ENCODE measurements at places on chromosomes 11 and 22. TPM values are rescaled to one million over a fixed set of nuclear protein-coding genes. Genes with fewer than 3 reads are reported as not detected.

PDE3B gene
- total RNA-seq = 12.3 TPM

GAS2L1 gene
- 1.7 TPM for total RNA-seq

APOA4 gene
- total RNA-seq = 3.4 TPM

ANO1 gene
- total RNA-seq = 4.6 TPM

MMP12 gene
- 1.4 TPM for total RNA-seq

STX5 gene
- total RNA-seq = 44.3 TPM

LDHAL6A gene
- 0.96 TPM for total RNA-seq

- DNase-seq = no peak
Measured at GRCh38 chr11:13118650-13119049, 109.5 kb downstream of the RASSF10 start.

DNA sequence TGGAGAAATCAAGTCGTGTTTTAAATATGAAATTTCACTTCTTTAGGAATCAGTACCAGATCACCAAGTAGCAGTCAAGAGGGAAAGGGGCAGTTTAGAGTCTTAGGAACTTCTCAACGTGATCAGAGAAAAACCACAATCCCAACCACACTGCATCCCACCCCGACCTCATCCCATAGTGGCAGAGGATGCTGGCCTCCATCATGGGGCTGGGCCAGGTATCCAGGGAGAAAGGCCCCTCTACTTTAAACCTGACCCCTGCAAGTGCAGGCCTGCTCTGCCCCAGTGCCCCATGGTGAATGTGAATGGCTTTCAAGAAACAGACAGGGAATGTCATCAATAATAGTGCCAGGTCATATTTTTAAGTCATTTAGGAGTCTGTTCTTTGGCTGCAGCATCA lies 12.1 kb downstream of the CHST1 start:
- DNase-seq = no peak

DNA sequence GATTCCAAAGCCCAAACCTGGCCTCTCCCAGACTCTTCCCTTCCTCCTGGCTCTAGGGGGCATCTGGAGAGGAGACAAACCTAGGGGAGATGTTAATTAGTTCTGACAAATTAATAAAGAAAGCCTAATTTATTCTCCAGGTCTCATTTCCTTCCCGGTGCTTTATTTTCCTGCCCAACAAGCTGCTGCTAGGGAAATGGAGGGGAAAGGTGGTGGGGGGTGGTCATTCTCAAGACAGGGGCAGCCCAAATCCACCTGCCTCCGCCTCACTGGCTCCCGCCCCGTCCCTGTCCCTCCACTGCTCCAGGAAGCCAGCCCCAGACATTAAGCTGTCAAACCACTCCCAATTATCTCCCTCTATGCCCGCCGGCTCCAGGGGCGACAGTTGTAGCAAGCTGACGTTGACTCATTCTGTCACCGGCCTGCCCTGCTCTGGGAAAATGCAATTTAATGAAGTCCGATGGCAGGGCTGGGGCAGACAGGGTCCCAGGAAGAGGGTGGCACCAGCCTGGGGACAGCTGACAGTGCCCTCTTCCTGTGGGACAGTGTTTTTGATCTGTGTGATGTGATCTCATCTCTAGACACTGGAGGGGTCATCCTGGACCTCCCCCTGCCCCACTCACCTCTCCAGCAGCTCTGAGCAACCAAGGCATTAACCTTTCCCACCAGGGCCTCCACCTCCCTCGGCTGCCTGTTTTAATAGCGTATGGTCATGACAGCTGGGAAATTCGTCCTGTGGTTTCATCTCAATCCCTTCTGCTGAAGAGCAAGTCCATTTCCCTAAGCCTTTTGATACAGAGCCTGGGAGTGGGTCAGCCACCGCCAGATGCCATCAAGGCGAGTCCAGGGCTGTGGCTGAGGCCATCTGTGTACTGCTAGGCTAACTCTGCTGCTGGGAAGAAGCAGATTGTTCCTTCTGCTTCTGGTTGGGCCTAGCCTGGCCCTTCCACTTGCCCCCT lies 27.1 kb downstream of the NECTIN1 start:
- peak; percentile 48 for DNase-seq

DNA sequence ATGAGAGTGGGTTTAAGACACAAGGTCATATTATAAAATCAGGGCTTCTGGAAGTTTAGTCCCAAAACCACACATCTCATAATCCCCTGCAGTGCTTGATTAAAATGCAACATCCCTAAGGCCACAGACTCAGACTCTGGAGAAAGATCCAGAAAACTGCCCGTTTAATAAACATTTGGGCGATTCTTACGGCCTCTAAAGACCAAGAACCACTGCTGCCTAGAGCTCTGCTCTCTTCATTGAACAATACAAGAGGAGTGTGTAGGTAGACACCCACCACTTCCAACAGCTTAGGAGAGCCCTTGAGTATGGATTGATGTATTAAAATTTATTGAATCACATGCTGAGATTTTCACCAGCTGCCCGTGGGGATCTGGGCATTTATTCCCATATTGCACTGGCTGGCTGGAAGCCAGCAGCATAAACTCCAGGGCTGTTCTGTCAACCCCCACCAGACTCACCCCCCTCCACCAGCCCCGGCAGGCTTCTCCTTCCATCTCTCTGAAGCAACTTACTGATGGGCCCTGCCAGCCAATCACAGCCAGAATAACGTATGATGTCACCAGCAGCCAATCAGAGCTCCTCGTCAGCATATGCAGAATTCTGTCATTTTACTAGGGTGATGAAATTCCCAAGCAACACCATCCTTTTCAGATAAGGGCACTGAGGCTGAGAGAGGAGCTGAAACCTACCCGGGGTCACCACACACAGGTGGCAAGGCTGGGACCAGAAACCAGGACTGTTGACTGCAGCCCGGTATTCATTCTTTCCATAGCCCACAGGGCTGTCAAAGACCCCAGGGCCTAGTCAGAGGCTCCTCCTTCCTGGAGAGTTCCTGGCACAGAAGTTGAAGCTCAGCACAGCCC lies 749 bp upstream of the BEST1 start:
- DNase-seq = peak; percentile 95

DNA sequence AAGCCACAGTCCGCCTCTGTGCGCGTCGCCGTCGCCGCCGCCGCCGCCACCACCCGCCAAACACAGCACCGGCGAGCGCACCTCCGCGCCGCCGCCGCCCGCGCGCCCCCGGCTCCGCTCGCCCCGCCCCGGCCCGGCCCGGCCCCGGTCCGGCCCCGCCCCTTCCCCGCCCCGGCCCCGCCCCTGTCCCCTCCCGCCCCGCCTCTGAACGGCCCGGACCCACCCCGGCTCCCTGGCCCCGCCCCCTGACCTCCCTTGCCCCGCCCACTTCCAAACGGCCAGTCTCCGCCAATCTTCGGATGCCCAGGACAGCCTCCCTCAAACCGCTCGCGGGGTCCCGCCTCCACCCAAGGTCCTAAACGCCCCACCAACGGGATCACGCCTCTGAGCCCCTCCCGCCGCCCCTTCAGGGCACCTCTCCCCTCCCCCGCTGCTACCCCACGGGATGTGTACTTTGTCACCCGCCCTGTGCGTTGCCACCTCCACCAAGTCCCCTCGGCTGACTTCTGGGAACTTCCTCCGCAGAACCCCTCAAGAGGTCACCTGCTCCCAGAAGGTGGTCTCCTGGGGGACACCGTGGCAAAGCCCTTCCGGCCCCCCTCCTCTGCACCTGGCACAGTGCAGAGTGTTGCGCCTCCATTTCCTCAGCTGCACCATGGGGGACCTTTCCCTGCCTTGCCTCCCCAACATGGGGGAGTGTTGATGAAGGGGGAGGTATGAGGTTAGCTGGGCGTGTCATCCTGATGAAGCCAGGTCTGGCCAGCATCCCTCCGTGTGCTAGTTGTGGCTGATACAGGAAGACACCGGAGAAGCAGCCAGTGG lies at the start of gene KIAA0930:
Gene KIAA0930, minus strand, starts transcription at position 85 of the 822 bp plus-strand sequence. CDS start 191 bp downstream, outside the sequence.
- peak; percentile 65 for DNase-seq

DNA sequence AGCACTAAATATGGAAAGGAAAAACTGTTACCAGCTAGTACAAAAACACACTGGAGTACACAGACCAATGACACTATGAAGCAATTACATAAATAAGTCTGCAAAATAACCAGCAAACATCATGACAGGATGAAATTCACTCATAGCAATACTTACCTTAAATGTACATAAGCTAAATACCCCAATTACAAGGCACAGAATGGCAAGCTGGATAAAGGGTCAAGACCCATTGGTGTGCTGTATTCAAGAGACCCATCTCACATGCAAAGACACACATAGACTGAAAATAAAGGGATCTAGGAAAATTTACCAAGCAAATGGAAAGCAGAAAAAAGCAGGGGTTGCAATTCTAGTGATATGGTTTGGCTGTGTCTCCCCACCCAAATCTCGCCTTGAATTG lies 44.0 kb upstream of the CALCA start:
- no peak for DNase-seq

DNA sequence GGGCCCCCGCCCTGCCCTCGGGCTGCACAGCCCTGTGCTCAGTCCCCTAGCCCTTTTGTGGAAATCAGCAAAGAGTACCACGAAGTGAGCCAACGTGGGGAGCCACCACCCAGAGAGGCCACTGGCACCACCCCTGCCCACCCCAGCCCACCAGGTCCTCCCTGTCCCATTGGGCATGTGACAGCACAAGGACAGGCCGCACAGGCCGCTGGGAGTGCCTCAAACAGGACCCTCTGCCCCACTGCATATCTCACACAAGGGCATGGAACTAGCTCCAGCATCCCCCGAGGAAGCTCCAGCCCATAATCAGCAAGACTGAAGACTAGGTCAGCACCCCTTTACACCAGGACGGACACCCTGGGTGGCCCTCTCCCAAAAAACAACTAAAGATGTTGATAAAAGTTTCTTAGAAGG lies 29.7 kb downstream of the GNB1L start:
- DNase-seq = no peak

GRCh38 chr11:13784855-13785254 lies 116.4 kb downstream of the FAR1 start:
- no peak for DNase-seq

DNA sequence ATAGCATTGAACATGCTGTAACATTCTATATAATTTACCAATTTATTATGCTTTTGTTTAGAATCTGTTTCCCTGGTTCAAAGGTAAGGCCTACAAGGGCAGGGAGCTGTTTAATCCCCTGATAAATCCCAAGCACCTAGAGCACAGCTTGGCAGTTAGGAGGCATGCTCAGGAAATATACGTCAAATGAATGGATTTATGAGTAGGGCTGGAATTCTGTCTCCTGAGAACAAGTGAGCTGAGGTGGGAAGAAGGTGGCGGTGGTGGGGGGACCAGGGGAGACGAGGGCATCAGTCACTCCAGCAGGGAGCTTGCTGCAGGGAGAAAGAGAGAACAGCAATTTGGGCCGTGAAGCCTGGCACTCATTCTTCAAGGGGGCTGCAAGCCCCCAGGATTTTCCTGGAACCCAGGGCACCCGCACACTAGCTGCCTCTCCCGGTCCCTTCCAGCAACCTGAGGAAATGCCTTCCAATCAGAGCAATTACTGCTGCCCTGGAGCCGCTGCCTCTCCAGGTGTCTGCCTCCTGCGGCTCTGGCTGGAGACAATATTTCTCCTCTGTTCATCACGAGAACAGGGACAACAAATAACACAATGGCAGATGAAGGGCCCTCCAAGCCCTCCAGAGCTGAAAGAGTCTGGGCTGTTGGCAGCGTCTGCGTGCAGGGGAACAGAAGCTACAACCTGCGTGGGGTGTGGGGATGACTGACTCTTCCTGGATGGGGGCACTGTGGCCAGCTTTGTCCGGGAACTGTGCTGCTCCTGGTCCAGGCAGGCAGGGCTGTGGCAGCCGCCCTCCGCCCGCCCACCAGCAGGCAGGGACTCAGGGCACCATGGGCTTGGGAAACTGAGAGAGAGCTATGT lies 233.4 kb downstream of the ST3GAL4 start:
- DNase-seq = no peak

DNA sequence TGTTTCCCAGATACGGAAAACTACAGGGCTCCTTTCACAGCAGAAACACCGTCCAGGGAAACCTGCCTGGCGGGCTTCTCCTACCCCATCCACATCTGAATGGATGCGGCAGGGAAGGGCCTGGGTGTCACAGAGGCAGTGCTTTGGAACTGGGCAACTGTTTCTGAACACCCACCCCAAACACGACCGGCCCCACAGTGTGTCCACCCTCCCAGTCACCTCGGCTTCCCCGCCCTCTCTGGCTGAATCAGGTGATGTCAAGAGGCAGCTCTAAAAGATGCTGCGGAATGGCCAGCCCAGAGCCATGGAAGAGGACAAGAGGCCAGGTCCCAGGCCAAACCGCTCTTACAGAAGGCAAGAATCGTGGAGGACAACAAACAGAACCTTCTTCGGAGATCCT lies 22.0 kb downstream of the IFT27 start:
- DNase-seq = no peak

GRCh38 chr11:66912911-66913310 lies 45.3 kb downstream of the PC start:
- DNase-seq = no peak

DNA sequence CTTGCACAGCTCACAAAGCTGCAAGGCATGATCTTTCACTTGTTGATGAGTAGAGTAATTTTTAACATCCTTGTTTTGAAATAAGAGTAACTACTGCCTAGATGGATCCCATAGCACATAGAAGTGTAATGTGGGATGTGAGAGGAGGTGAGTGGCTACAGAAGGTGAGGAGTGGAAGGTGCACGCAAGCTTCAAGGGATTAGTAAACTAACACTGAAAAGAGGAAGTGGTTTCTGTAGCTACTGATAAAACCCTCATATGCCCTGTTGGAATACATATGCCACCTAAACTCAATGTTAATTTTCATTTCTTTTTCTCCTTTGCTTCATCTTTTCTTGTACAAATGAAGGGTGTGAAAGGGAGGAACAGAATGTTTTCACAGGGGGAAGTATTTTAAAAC lies 22.0 kb upstream of the CTSC start:
- no peak for DNase-seq

DNA sequence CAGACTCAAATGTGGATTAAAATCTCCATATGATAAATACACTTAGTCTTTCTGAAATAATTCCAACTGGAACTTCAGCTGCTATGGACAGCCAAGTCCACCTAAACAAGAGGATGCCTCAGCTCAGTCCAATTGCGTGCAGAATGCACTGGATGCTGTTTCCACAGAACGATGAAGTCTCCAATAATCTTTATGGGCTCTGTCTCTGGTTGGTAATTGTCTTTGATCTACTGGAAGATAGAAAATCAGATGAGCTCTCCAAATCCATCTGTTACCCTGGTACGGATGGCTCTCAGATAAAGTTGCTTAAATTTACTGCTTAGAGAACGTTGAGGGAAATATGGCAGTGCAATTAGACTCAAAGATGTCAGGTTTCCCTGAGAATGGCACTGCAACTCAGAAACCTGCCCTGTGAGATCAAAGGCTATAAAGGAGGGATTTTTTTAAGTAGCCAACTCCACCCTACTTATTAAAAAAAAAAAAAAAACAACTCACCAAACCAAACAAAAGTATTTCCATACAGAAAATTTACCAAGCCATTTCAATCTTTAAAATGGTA lies 859 bp upstream of the BIRC3 start:
- DNase-seq = peak; percentile 90

GRCh38 chr11:69842746-69843528 lies 23.7 kb upstream of the FGF3 start:
- no peak for DNase-seq

GRCh38 chr11:65432686-65433582 lies 10.3 kb downstream of the NEAT1 start:
- no peak for DNase-seq

GRCh38 chr22:45554861-45555260 lies 52.2 kb downstream of the FBLN1 start:
- DNase-seq = no peak

Measured in umbilical cord (tissue), 2 donors.